ENCODE measurements at places on chromosomes 6 and 20.

- DNase-seq = peak; percentile 29
Observed at GRCh38 chr6:47733879-47734558, 35.6 kb downstream of the ADGRF4 start.

DNA sequence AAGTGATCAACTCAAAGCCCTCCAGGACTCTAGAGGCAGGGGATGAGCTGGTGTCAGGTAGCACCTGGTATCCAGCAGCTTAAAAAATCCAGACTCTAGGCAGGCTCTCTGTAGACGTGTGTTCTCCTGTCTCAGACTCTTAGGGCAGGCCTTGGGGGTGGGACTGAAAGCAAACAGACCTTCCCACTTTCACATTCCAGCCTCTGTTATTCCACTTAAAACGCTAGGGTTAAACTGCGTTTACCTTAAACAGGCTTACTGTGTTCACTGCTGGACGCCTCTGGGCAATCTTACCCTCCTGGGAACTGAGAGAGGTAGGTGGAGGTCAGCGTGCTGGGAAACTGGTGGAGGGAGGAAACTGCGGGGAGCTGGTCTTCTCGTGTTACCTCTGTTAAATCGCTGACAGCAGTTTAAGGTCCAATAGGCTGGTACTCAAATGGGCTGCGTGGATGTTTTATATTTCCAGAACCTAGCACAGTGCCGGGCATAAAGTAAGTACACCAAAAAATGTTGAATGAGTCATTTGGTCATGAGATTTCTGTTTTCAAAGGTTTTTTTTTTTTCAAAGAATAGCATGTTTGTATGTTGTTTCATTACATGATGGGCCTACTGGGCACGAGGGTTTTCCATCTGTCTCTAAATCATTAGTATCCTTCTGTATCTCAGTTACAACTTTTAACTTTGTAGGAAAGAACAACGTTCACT is at the start of gene GCNT2:
Gene GCNT2, plus strand, starts transcription at position 248 of the 705 bp plus-strand sequence. CDS start 7,561 bp downstream, outside the sequence.
- DNase-seq = no peak

- no peak for DNase-seq
Observed at GRCh38 chr20:61556673-61557072, 304.6 kb downstream of the CDH4 start.

DNA sequence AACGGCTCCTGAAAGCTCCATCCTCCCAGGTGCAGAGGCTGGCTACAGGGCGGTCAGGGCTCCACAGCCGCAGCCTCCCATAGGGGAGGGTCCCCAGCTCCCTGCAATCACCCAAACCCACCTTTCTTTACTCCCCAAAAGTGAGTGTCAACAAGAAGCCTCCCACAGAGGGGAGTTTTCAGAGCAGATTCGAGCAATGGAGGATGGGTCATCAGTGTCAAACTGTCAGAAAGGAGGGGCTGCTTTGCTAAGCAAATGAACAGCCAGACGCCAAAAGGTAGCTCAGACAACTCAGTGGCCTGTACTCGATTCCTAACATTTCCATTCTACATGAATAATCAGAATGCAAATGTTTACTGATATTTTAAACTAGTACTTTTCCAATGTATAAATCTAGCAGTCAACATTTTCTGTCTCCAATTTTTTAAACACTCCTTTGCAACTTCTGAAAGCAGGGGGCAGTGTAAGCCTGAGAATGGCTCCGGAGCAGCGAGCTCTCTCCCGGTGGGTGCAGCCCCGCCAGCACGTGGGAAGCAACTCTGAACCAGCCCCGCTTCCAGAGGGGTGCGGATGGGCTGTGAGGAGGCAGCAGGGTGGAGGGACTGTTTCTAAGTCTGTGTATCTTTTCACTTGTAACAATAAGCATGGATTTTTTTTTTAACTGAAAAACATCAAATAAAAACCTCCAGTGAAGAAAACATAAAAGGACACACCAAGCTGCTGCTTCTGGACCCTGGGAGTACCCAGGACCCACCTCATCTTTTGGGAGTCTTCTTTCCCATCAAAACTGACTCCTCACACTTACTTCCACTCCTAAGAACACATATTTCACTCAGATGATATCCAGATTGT is 54.9 kb downstream of the TAF4 start:
- DNase-seq = peak; percentile 62

DNA sequence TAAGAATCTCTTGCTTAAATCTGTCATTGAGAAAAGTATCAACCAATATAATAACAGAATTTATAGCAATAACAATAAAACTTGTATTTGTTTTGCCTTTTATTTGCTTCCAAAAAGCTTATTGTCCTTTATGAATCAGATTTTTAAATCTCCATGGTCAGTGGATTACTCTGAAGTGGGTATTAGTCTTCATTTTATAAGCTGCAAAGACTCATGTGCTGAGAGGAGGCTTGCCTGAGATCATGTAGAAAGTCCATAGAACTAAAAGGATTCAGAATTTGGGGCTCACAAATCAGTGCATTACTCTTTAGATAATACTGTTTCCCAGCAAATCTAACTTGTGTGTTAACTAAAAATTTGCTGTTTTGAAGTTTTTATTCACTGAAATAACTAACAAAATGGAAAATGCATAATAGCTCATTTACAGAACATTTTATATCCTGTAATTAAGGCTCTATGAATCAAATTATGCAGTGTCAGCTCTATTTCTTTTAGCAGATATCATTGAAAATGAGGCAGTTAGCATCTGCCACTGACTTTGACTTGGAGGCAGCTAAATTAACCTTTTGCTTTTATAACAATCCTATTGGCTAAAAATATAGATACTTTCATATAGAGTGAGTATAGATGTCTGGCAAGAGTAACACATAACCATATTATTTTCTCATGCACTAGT is 781.1 kb upstream of the CITED2 start:
- DNase-seq = no peak

GRCh38 chr20:31835554-31835953 is 9.8 kb downstream of the FOXS1 start:
- no peak for DNase-seq

DNA sequence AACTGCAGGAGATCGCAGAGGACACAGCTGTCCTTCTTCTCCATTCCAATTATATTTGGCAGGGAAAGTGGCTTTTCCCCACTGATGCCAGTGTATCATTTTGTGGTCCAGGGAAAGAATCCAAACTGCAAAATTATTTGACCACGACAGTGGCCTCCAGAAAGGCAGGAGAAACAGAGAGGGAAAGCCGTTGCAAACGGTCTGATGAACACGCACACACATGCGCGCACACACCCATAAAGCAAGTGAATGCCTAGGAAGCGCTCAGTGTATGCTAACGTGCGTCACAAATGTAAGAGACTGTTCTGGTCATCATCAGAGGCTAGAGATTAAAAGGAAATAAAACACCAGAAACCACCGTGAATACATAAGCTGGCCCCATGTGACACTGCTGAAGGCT is 54.0 kb downstream of the NPEPL1 start:
- DNase-seq = no peak

GRCh38 chr20:46031701-46032254 is 2.8 kb downstream of the SLC12A5 start:
- DNase-seq = no peak

DNA sequence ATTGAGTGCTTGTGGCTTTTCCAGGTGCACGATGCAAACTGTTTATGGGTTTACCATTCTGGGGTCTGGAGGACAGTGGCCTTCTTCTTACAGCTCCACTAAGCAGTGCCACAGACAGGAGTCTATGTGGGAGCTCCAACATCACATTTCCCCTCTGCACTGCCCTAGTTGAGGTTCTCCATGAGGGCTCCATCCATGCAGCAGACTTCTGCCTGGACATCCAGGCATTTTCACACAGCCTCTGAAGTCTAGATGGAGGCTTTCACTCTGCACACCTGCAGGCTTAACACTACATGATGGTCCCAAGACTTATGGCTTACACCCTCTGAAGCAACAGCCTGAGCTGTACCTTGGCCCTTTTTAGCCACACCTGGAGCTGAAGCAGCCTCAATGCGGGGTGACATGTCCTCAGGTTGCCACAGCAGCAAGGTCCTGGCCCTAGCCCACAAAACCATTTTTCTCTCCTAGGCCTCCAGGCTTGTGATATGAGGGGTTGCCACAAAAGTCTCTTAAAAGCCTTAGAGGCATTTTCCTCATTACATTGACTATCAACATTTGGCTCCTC is 552.2 kb downstream of the TFAP2A start:
- no peak for DNase-seq

GRCh38 chr20:32358632-32358882 is 426 bp downstream of the ASXL1 start:
- no peak for DNase-seq

DNA sequence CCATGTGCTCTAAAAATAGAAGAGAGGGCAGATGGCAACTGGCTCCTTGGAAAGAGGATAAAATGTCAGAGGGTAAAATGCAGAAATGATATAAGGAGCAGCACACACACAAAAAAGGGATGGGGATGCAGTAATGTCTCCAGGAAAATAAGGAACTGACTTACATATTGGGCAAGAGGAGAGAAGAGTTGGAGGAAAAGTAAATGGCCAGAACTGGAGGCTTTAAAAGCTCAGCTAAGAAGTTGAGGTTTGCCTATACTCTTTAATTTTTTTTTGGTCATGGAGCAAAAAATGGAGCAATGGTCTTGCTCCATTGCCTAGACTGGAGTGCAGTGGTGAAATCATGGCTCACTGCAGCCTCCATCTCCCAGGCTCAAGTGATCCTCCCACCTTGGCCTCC is 93.7 kb downstream of the SULF2 start:
- peak; percentile 24 for DNase-seq

GRCh38 chr6:123808556-123808955 is 4.9 kb downstream of the NKAIN2 start:
- DNase-seq = no peak

DNA sequence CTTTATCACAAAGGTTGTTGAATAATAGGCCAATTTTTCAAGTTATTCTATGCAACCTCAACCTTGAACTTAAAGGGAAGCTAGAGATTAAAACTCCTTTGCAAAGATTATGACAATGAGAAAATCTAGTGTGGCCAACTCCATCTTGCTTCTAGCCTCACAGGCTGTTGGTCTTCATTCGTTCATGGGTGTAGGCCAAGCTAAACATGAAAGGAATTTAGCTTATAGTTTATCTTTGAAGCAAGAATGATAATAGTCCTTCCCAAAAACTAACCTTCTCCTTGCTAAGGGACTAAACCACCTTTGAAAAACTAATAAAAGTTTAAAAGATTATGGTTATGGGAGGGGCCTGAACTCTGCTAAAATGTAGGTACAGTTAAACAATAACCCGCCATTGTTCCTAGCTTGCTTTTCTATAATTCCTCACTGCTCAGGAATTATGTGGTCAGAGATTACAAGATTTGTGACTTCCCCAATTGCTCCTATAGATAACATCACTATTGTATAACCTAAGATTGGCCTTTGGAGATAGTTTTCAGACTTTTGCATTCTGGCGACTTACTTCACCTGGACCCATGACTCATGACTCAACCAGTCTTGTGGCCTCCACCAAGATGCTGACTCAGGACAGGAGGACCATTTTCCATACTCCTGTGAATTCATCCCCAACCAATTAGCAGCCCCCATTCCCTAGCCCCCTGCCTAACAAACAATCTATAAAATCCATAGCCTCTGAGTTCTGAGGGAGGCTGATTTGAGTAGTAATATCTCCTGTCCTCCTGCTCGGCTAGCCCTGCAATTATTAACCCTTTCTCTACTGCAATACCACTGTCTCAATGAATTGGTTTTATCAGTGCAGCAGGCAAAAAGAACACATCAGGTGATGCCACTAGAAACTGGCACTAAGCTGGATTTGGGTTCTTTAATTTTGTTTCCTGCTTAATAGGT is 154.5 kb downstream of the CD83 start:
- DNase-seq = peak; percentile 54

DNA sequence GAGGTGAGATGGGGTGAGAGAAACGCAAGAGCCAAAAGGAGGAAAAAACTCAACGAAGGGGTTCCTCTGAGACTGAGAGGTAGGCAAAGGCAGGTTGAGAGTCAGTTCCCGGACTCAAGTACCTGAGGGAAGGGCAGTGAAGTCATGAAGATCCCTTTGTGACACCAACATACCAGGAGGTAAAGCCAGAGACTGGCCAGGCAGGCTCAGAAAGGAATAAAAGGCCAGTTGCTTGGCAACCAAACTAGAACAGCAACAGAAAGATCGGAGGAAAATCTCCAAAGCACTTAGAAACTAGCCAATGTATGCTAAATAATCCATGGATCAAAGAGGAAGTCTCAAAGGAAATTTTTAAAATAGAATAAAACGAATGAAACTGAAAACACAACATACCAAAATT is 209.8 kb upstream of the PROKR2 start:
- DNase-seq = no peak

DNA sequence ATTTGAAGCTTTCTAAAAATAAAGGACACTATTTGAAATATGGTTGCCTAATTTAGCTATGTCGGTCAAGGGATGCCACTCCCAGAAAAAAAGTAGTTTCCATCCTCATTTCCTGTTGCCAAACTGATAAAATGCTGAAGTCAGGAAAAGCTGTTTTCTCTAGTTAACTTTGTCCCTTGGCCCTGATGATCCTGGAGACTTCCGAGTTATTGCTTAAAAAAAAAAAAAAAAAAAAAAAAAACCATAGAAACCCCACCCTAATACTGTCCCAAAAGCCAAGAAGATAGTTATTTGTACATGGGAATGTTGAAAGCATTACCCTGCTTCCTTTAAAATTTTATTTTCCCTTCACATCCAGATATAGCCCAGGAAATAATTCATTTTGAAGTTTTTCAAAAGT is 236.7 kb downstream of the SOD2 start:
- no peak for DNase-seq

DNA sequence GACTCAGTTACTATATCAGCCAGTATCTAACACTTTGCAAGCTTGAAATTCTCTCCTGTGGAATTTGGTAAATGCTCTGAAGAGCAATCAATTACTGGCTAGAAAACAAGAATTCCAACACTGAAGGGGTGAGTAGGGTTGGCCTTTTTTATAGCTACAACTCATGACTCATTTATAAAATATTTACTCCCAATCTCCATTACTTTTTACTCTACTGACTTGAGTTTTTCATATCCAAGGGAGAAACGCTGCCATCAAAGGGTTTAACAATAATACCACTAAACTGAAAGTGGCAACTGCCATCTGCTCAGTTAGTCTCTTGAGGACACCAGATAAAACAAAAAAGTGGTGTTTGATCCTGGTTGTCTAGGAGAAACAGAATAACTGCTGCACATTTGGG is 203.1 kb downstream of the UBE3D start:
- no peak for DNase-seq

DNA sequence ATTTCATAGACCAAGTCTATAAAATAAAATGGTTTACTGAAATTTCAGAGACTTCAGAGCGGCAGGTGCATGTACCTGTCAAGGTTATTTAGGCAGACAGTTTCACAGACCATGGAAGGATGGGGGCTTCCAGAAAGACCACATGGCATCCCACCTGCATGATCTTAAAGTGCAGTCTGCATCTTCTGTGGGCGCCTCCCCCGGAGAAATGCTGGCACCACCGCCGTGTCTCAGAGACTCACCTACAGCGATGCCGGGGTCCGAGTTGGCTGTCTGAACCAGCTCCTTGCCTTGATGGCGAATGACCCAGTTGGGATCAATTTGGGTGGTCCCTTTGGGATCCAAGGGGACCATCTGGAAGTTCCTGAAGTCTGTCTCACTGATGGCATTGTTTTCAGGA is 30.6 kb downstream of the THBS2 start:
- DNase-seq = no peak

GRCh38 chr6:53375847-53376246 is 27.1 kb upstream of the ELOVL5 start:
- no peak for DNase-seq

- no peak for DNase-seq
Observed at GRCh38 chr20:63483834-63484233, 11.4 kb upstream of the KCNQ2 start.

- DNase-seq = no peak
Observed at GRCh38 chr6:107636486-107636885, 146.6 kb downstream of the SOBP start.
